ENCODE measurements at places on chromosomes 6 and 20.

GRCh38 chr6:23097566-23097965 lies 528.2 kb downstream of the HDGFL1 start:
- no peak for DNase-seq

GRCh38 chr6:7900621-7901020 lies 10.0 kb downstream of the TXNDC5 start:
- no peak for DNase-seq

GRCh38 chr6:156344491-156344890 lies 432.7 kb upstream of the ARID1B start:
- no peak for DNase-seq

- DNase-seq: no peak
Observed at GRCh38 chr6:154919806-154920205, 75.3 kb upstream of the TIAM2 start.

DNA sequence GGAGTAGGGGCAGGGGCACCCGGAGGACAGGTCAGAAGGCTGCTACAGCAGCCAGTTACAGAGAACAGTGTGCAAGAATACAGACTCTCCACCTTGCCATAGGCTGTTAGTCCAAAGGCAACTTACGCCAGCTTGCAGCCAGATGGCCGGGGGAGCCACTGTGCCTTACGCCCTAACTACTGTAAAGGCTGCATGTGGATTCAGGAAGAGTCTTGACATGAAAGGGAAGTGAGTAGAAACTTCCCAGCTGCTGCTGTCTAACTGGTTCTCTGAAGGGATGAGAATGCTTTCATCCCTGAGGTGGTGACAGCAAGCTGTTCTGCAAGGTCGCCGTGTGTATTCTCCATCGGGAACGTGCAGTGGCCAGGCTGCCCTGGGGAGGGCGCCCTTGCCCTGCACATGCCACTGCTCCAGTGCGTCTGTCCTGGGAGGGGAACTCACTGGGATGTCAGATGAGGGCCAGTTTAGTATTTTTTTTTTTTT lies 46.1 kb downstream of the LYRM4 start:
- DNase-seq: peak; percentile 4

GRCh38 chr20:37408302-37409193 lies 62.6 kb downstream of the SRC start:
- DNase-seq: no peak

DNA sequence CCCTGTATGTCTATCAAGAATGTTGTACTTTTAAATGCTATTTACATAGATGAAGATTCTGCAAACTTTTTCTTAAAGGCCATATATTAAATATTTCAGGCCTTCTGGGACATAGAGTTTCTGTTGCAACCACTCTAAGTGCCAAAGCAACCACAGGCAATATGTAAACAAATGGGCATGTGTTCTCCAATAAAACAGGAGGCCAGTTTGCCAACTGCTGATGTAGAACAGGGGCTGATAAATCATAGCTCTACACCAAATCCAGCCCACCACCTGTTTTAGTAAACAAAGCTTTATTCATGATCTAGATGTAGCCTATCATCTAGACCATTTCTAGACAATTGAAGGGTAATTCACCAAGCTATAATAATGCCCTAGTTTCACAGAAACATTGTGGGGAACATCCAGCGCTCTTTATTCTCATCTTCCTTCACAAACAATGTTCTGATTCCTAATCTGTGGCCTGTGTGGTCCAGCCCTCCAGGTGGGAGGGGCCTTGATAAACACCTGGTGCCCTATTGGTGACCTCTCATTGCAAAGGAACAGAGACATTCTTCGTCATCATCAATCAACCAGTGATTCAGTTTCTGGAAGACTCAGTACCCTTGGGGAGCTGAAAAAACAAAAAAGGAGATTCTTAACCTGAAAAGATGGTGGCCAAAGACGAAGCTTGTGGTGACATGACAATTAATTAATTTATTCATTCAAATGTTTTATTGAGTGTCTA lies 80.2 kb downstream of the PREP start:
- no peak for DNase-seq
